ENCODE measurements at places on chromosomes 5 and 9.
A peak's percentile ranks its signal among the peaks of the same experiment; 100 is the strongest.

- DNase-seq = no peak
Measured at GRCh38 chr9:132648685-132649084, 21.1 kb downstream of the DDX31 start.

DNA sequence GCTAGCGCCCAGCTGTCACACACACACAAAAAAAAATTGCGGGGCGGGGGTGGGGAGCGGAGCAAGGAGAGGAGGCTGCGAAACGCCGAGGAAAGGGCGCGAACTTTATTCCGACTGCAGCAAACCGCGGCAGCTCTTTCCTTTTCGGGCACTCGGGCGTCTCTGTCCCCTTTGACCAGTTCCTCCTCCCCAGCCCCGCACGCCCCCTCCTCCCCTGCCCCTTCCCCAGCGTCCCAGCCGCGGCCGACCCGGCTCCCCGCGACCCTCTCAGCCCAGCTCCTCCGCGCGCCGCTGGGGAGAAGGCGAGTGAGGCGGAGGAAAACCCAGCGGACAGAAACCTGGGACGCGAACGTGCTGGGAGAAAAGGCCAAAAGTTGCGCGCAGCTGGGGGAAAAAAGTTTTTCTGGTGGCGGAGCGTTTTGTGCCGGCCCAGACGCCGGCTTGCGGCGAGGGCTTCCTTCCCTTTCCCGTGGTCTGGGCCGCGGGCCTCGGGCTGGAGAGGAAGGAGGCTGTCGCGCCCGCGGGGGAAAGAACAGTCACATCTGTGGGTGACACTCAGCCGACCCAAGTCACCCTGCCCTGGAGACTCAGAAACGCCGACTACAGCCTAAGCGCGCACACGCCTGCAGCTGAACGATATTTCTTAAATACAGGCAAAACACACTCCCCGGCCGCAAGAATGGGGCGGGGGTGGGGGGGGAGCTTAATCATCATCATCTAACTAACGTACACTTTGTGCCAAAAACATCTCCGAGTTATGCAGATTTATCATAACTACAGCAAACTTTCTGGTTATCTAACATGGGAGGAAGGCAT lies 1.1 kb upstream of the BNC2 start:
- DNase-seq = no peak

DNA sequence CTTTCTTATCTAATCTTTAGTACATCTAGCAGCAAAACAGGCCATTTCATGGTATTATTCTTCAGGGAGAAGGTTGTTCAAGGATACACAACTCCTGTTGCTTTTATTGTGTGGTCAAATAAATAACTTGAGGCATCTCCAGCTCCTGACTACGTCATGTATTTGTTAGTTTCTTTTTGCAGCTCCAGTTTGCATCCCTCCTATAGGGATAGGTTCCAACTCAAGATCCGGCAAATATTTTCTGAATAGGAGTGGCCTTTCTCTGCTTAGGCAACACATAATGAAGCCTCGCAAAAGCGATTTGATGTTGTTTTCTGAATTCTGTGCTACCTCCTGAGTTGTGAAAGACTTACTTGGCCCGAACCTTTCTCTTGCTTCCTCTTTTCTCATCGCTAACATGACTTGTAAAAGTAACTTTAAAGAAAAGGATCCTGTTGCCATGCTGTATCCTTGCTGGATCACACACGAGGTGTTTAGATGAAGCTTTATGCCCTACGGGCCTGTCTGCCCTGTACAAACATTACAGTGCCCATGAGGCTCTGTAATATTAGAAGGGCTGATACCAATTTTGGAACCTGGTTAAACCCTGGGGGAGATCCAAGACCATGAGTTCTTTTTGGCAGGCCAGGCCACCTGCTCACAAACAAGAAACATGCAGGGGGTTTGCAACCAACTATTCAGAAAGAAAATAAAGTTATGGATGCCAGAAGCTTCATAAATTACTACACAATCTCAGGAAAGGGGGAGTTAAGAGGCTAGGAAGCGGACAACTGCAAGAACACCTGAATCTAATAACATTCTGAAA lies 149.8 kb upstream of the FGF10 start:
- no peak for DNase-seq

DNA sequence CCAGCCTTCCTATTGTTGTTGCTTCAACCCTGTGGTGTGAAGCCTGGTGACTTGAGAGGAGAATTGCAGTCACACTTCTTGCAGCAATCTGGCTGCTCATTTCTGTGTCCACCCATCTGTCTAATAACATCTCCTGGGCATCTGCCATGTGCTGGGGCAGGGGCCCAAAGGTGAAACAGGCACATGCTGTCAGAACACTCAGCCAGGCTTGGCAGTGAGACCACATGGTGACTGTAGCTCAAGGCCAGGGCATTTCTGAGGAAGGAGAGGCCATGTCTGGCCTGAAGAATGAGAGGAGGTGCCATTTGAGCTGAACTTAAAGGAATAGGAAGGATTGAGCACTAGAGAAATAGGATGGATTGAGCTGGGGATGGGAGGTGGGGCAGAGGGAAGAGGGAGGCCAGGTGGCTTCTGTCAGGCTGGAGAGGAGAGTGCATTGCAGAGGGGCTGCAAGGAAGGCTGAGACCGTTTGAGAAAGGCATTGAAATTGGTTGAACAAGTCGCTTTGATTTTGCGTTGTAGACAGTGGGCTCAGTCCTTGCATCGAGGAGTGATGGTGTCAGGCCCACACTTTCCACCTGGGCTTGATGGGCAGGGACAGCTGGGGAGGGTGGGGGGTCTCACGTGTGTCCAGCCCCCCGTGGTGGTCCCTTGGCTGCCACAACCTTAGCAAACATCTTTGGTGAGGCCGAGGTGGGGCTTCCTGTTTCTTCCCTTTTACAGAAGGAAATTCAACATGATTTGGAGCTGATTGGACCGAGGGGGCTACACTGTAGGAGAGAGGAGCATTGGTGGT lies 222.4 kb downstream of the CACNA1B start:
- DNase-seq = no peak

DNA sequence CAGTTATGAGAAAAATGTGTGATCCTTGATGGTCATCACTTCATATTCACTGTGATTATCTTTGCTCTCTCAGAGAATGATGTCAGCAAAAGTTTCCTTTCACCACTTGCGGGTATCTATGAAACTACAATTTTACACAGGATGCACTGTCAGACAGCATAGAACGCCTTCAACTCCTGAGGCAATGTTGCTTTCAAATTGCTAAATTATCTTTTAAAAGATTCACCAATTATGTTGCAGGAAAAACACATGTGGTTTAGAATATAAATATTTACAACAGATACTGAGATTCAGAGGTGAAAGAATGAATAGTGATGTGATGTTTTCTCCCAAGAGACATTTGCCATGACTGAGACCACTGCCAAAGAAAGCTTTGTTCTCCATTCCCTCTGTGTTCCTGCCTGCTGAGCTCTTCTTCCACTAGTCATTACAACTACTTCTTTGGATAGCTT lies 879.8 kb upstream of the DMAC1 start:
- DNase-seq = no peak

GRCh38 chr9:120536949-120537640 lies 42.9 kb downstream of the CDK5RAP2 start:
- no peak for DNase-seq

- DNase-seq = no peak
Measured at GRCh38 chr5:137264573-137264972, 234.6 kb downstream of the SPOCK1 start.

DNA sequence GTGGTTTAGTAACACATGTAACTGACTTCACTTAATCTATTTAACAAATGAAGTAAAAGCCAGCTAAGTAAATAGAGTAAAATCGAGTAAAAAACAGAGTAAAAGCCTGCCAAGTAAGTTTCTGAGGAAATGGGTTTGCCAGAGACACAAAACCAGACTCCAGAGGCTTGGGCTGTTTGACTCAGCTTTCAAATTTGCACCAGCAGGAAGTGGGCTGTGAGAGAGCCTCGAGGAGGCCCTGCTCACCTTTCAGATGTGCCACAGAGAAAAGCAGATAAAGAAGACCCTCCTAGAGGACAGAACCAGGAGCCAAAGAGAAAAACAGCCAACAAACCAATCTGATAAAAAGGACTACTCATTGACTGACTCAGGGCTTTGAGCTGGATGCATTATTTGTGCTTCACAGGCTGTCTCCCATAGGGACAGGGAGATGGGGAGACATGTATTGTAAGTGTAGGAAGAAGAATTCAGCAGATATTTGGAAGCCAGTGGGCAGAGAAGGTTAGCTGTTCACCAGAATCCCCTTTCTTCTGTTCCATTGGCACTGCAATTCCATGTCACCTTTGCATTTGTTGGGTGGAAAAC lies 14.4 kb upstream of the AMACR start:
- DNase-seq = peak; percentile 10

GRCh38 chr5:33300209-33300742 lies 140.5 kb upstream of the TARS1 start:
- no peak for DNase-seq

GRCh38 chr5:111681414-111682120 lies 75.4 kb downstream of the NREP start:
- DNase-seq = no peak

- DNase-seq = no peak
Measured at GRCh38 chr5:58666598-58667581, 84.0 kb downstream of the RAB3C start.

DNA sequence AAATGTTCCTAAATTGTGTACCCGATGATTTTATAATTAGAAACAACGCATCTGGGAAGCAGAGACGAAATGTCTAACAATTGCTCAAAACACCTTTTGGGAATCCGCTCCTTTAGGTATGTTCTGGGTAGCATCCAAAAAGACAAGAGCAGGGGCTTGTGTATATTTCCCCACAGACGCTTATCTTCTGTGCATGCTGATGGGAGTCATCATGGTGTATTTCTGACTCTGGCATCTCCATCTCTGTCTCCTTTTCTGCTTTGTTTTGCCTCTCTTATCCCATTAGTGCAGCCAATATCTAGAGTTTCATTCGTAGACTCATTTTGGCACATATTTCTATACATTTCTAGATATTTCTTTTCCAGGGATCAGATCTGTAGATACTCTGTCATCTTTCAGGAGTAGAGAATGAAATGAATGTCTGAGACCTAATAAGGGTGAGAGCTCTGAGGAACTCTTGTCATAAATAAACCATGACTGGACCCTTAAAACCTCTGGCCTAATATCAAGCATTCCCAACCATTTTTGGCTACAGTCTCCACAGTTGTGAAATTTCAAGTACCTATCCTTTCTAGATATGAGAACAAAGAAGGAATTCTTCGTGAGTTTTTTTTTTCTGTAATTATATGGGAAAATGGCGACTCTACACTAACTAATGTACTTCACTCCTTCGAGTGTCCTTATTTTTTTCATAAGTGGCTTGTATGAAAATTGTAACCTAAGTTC lies 508.2 kb downstream of the ACTL7B start:
- DNase-seq = no peak

GRCh38 chr9:121581786-121582600 lies 69.4 kb upstream of the DAB2IP start:
- DNase-seq = no peak

DNA sequence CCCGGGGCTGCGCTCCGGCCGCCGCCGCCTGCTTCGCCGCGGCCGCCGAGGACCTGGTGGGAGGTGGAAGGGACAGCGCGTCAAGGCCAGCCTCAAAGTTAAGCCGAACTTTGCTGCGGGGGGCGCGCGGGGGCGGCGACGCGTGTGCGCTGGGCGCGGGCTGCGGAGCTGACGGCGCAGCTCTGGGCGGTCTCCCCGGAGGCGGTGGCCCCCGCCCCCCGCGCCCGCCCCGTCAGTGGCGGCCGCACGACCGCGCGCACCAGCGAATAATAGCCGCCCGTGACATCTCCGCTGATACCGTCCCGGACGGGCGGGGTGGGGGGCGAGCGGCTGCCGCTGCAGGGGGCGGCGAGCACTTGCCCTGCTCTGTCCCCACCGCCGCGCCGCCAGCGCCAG lies 579 bp upstream of the FAM78A start:
- DNase-seq = peak; percentile 47

GRCh38 chr9:120885457-120885856 lies 8.5 kb upstream of the PHF19 start:
- no peak for DNase-seq

- no peak for DNase-seq
Measured at GRCh38 chr9:7103771-7104170, 346.0 kb downstream of the KDM4C start.

- DNase-seq = no peak
Measured at GRCh38 chr5:156695774-156696173, 154.3 kb upstream of the PPP1R2B start.

DNA sequence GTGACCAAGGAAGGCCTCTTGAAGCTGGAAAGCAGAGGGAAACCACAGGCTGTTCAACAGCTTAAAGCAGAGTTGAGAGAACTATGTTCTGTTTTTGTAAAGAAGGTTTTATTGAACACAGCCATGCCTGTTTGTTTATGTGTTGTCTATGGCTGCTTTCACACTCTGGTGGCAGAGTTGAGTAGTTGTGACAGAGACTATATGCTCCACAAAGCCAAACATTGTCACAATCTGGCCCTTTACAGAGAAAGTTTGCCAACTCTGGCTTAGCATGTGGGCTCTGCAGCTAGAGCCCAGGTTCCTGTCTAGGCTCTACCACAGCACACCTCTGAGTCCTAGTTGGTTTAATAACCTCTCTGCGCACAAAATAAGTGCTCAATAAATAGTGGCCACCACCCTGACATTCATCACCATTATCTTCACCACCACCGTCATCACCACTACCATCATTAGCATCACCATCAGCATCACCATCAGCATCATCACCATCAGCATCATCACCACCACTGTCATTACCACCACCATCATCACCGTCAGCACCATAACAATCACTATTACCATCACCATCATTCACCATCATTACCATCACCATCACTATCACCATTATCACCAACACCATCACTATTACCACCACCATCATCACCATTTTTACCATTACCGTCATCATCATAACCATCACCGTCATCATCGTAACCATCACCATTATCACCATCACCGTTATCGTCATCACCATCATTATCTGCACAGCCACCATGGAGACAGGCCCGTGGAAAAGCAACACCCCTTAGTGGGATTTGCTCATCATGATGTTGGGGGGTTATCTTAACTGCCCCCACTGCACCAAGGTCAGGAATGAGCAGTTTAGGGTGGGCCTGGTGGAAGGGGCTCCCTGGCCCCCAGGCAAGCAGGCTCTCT lies 18.3 kb downstream of the AKNA start:
- no peak for DNase-seq

GRCh38 chr5:158591301-158591863 lies 508.3 kb downstream of the EBF1 start:
- no peak for DNase-seq

GRCh38 chr5:920321-920720 lies 27.6 kb downstream of the TRIP13 start:
- no peak for DNase-seq
